ENCODE measurements at places on chromosomes 12 and 14.

DNA sequence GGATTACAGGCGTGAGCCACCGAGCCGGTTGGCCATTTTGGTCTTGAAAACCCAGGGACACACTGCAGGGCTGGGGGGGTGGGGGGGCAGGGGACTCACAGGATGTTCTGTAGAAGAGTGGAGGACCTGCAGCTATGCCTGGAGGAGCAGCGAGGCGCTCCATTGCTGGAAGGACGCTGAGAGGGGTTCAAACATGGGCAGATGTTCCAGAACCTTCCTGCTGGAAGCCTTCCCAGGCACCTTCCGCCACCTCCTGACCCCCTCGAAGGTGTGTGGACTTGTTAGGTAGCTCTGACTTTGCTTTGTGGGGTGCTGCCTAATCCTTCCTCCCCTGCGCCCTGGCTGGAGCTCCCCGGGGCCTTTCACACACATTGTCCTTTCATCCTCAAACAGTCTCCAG, 19.6 kb upstream of the PPP1R13B start:
- DNase-seq = no peak

GRCh38 chr14:89011355-89012281, 187.2 kb downstream of the TTC8 start:
- no peak for DNase-seq

- no peak for DNase-seq
These were observed 33.4 kb downstream of the DIP2B start for GRCh38 chr12:50538182-50538581.

- DNase-seq = no peak
These were observed 11.0 kb downstream of the TPCN1 start for GRCh38 chr12:113232089-113232839.

GRCh38 chr12:87384226-87384625, 645.0 kb downstream of the C12orf50 start:
- DNase-seq = no peak

- no peak for DNase-seq
These were observed 32.5 kb upstream of the LIMA1 start for GRCh38 chr12:50315803-50316202.

GRCh38 chr12:105222726-105223351, 13.1 kb downstream of the APPL2 start:
- DNase-seq = no peak

GRCh38 chr12:38116968-38117367, 199.6 kb upstream of the ALG10B start:
- DNase-seq = no peak

DNA sequence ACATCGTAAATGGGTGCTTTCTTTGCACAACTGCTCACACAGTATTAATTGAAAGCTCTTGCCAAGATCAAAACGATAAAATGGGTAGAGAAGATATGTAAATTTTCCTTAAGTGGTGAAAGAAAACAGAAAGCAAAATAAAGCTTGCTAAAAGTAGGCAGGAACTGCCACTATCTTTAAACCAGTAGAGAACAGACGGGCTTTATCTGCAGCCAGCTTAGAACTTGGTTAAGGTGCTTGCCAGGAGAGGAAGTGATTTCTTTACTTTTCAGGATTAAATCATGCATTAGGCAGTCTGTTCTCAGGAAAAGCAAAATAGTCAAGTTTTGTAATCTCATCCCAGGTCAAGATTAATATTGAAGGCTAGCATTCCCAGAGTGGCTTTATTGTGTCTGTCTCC, 56.9 kb upstream of the CCDC175 start:
- no peak for DNase-seq

DNA sequence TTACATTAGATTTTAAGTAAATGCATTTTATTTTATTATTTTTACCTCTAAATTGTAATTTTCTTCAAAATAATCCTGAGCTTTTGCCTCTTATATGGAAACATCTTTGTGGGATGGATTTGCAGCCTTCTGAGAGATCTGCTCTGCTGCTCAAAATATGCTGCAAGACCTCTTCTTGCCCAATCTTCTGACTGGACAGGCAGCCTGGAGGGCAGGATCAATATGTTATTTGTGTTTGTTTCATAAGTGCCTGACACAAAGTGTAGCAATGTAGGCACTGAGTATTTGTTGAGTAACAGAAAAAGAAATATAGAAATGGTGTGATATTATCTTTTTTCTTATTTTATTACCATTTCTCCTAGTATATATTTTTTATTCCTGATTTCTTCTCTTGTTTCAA, 1106.9 kb downstream of the TMTC2 start:
- DNase-seq = no peak

GRCh38 chr14:73771848-73772638, 57.9 kb upstream of the PNMA1 start:
- DNase-seq = peak; percentile 83

DNA sequence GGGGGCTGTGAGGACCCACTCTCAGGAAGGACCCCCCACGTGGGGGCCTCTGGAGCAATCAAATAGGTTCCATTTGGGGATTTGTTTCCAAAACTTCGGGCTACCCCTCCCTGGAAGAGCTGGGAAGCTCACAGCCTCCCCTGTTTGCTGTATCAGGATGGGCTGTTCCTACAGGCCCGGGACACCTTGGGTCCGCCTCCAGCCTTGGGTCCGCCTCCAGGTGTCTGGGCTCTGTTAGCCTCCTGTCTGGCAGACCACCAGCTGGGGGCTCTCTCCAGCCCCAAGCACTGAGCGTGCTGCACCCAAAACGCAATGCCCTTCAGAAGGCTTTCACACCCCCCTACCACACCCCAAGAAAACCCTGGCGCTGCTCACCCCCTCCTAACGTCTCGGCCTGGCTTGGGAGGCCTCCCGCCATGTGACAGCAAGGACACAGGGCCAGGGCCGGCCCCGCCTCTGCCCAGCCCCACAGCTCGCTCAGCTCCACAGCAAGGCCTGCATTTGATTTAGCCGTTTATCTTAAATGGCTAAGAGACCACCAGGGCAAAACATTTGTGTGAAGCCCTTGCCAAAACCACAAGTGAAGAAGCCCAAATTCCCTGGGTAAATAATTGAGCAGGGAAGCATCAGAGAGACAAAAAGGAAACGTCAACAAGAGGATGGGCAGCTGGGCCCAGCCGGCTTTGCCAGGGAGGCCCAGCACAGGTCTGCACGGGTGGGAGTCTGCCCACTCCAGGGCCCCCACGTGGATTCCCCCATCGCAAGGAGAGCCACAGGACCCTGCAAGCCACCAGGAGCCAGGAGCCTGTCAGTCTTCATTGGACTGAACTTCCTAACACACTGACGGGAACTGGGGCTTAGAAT, 39.9 kb downstream of the BCL11B start:
- peak; percentile 53 for DNase-seq

GRCh38 chr12:52190860-52191729, 719 bp downstream of the KRT80 start:
- DNase-seq = no peak

DNA sequence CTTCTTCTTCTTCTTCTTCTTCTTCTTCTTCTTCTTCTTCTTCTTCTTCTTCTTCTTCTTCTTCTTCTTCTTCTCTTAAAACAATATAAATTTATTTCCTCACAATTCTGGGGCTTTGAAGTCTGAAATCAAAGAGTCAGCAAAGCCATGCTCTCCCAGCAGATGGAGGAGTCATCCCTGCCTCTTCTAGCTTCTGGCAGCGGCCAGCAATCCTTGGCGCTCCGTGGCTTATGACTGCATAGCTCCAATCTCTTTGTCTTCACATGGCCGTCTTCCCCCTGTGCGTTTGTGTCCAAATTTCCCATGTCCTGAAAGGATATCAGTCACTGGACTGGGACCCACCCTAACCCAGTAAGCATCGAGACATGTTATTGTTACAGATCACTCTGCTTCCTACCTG, 22.9 kb downstream of the KCNA1 start:
- no peak for DNase-seq

- DNase-seq = no peak
These were observed 485 bp downstream of the PPP4R4 start for GRCh38 chr14:94174604-94175010.

DNA sequence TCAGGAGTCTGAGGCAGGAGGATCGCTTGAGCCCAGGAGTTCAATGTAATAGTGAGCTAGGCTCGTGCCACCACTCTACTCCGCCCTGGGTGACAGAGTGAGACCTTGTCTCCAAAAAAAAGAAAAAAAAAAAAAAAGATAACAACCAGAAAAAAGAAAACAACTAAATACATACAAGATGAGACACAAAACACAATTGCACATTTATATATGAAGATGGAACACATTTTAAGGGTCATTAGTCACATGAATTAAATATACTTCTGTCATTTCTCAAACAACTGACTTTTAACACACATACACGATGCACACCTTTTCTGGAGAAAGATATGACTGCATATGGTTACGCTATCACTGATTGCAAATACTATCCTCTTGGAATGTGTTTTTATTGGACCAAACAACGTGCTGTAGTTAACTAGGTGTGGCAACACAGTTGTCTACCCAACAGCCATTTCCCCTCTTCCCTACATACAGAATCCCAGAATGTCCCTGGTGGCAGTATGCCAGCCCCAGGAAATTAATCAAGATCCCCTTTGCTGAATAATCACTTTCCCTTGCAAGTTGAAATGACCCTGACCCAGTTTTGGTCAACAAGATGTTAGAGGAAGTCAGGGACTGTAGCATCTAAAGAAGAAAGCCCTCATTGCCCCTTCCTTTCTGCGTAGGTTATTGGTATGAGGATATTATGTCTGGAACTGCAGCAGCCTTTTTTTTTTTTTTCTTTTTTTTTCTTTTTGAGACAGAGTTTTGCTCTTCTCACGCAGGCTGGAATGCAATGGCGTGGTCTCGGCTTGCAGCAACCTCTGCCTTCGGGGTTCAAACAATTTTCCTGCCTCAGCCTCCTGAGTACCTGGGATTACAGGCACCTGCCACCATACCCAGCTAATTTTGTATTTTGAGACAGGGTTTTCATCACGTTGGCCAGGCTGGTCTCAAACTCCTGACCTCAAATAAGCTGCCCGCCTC, 5.6 kb upstream of the MYL6B start:
- DNase-seq = no peak

DNA sequence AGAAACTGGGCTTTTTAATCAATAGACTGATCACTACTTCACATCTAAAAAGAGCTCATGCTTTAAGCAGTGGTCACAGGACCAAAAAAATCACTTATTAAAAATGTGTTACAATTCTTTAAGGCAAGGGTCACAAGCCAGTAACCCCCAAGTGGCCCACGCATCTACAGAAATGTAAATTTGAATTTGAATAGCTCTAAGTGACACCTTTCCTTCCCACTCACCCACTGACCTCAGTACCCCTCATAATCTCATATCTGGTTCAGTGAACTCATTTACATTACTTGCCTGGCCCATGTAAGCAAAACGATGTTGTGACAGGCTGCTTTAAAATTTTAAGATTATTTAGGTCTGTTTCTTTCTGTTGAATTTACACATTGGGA, 27.4 kb downstream of the NELL2 start:
- DNase-seq = no peak

GRCh38 chr12:29714966-29715365, 68.8 kb downstream of the TMTC1 start:
- no peak for DNase-seq

DNA sequence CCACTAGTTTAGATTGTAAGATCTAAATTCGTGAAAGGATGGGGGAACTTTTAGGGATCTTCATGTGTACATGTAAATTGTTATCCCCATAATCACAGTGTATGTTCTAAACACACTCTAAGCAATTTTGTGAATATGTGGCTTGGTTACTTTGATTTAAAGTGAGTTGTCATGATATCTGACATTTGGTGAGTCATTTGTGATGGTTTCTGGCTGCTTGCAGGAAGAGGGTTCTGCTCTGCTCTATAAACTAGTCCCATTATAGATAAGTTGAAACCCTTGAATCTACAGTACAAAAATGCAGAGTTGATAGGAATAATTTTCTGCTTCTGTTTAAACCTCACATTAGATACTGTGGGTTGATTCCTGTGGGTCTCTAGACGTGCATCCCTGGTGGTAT, 14.8 kb downstream of the GUCY2C start:
- no peak for DNase-seq

- DNase-seq = no peak
These were observed 253.8 kb upstream of the E2F7 start for GRCh38 chr12:77319166-77319565.

DNA sequence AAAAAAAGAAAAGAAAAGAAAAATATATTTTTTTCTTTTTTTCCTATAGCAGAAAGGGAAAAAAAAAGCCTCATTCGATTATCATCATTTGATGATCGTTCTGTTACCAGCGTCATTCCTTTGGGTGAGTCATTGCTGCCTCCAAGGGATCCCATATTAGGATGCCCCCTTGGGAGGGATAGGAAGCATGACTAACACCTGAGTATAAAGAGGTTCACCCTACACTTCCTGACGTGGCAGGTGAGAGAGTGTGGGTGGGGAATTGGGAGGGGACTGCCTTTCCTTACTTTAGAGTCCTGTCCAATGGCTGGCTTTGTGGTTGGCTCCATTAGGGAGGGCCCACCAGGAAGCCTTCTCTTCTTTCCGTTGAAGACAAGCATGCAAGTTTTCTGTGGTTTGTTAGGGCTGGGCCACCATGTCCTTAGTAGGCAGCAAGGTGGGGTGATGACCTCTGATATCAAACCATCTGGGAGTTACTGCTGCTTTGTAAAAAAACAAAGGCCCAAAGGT, 56.1 kb upstream of the FUT8 start:
- DNase-seq = peak; percentile 51

GRCh38 chr12:40988824-40989223, 199.3 kb upstream of the PDZRN4 start:
- DNase-seq = no peak

GRCh38 chr12:27284751-27285150, 40.7 kb downstream of the STK38L start:
- DNase-seq = no peak

DNA sequence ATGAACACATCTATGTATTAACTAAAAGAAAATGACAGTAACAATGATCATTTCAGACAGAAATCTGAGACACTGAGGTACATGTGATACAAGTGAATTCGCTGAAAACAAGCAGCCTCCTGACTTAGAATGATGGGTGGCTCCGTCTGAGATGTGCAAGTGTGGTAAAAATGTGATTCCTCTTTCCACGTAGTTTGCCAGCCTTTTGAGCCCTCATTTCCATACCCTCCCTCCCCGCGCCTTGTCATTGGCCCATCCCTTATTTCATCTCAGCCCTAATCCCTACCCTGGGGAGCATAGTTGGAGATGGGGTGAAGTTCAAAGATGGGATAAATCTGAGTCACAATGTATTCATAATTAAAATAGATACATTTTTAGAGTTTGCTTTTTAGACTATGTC, 107.8 kb downstream of the BMP4 start:
- DNase-seq = no peak

DNA sequence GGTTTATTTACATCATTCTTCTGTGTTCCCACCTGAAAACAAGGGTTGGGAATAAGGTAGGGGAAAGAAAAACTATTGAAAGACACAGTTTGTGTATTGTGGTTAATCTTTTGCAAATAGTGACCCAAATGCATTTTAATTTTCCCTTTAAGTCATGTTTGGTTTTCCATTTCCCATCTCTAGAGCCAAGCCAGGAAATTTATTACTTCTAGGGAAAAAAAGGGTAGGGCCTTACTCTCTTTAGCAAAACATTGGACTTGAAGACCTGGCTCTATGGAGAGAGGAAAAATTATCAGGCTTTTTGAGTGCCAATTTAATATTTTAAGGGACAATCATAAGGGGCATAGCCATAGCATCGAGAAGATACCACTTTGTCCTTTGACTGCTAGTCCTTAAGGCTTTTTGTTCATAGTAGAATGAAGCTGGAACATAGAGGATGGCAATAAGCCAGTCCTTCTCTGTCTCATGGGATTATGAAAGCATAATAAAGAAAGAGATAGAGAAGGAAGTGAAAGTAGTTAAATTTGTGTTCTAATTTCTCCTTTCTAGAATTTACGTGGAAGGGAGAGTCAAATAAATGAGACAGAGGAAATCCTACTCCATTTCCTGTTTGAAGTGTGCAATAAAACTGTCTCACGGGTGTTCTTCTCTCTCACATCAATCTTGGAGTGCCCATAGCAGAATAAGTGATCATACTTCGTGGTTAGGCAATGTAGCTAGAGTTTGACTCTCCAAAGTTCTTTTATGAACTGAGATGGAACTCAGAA, 50.9 kb upstream of the PPFIA2 start:
- DNase-seq = no peak
